Cardiac atrium fibroblast (primary cell): ENCODE measurements at places on chromosomes 2 and 18. TPM values are rescaled to one million over a fixed set of nuclear protein-coding genes. Genes with fewer than 3 reads are reported as not detected.

The ALPP gene
- not detected in 2 replicates for total RNA-seq

The LBX2 gene
- 1.6 and 2.1 TPM in 2 replicates for total RNA-seq

The TEKT4 gene
- total RNA-seq = not detected in 2 replicates

The C2orf78 gene
- not detected in 2 replicates for total RNA-seq

The FAM237A gene
- total RNA-seq = not detected in 2 replicates

The LRRTM4 gene
- total RNA-seq = not detected in 2 replicates

The CRYGC gene
- not detected in 2 replicates for total RNA-seq

The RNF152 gene
- 3.6 and 4.4 TPM in 2 replicates for total RNA-seq

The TSPYL6 gene
- not detected in 2 replicates for total RNA-seq

The MEP1B gene
- not detected in 2 replicates for total RNA-seq

The UPP2 gene
- not detected in 2 replicates for total RNA-seq

The STAT4 gene
- 3.8 and 7.8 TPM in 2 replicates for total RNA-seq

The MYL1 gene
- not detected in 2 replicates for total RNA-seq

The CIB4 gene
- not detected in 2 replicates for total RNA-seq

The PRSS56 gene
- not detected in 2 replicates for total RNA-seq

The CHRNG gene
- not detected in 2 replicates for total RNA-seq

The XIRP2 gene
- total RNA-seq = under 0.01 and 0.18 TPM in 2 replicates

The CERKL gene
- not detected in 2 replicates for total RNA-seq

The ANKRD30BL gene
- not detected in 2 replicates for total RNA-seq

The EPHA4 gene
- total RNA-seq = 0.72 and 6.8 TPM in 2 replicates

The FBXO15 gene
- not detected in 2 replicates for total RNA-seq

The SLC5A6 gene
- total RNA-seq = 7.6 and 13.0 TPM in 2 replicates

The OR6B2 gene
- total RNA-seq = not detected in 2 replicates

The MTCL1 gene
- 11.3 and 19.3 TPM in 2 replicates for total RNA-seq

The CDH19 gene
- 8.1 and 14.4 TPM in 2 replicates for total RNA-seq

The MRPS5 gene
- 36.5 and 39.2 TPM in 2 replicates for total RNA-seq

The METTL8 gene
- 8.3 and 23.7 TPM in 2 replicates for total RNA-seq

The COL3A1 gene
- total RNA-seq = 9,456 and 10,579 TPM in 2 replicates

The DSG1 gene
- total RNA-seq = not detected in 2 replicates

The POTEJ gene
- total RNA-seq = not detected in 2 replicates

The UGT1A8 gene
- not detected in 2 replicates for total RNA-seq

The ASAP2 gene
- 25.8 and 27.3 TPM in 2 replicates for total RNA-seq

The CAPN14 gene
- total RNA-seq = 1.1 TPM in 1 of 2 replicates, not detected in the other

The NTSR2 gene
- total RNA-seq = not detected in 2 replicates

The ZBTB7C gene
- total RNA-seq = 0.16 TPM in 1 of 2 replicates, not detected in the other

The ATP6V1C2 gene
- total RNA-seq = not detected in 2 replicates

The CD8B gene
- total RNA-seq = not detected in 2 replicates

The SNTG2 gene
- total RNA-seq = not detected in 2 replicates

The CD302 gene
- 19.6 and 31.8 TPM in 2 replicates for total RNA-seq

The FEV gene
- not detected in 2 replicates for total RNA-seq

The ITGA6 gene
- 4.2 and 14.9 TPM in 2 replicates for total RNA-seq

The GATA6 gene
- 61.4 and 72.6 TPM in 2 replicates for total RNA-seq

The WDR35 gene
- total RNA-seq = 4.3 and 7.0 TPM in 2 replicates

The SRBD1 gene
- total RNA-seq = 11.8 and 15.5 TPM in 2 replicates

The ZSWIM2 gene
- not detected in 2 replicates for total RNA-seq

The NRP2 gene
- total RNA-seq = 12.6 and 19.0 TPM in 2 replicates
